CD4-positive, alpha-beta memory T cell (primary cell): ENCODE measurements at places on chromosomes 16 and 17. TPM values are rescaled to one million over a fixed set of nuclear protein-coding genes. Genes with fewer than 3 reads are reported as not detected.
A peak's percentile ranks its signal among the peaks of the same experiment; 100 is the strongest.

Gene PRSS33
- polyA plus RNA-seq = not detected

DNA sequence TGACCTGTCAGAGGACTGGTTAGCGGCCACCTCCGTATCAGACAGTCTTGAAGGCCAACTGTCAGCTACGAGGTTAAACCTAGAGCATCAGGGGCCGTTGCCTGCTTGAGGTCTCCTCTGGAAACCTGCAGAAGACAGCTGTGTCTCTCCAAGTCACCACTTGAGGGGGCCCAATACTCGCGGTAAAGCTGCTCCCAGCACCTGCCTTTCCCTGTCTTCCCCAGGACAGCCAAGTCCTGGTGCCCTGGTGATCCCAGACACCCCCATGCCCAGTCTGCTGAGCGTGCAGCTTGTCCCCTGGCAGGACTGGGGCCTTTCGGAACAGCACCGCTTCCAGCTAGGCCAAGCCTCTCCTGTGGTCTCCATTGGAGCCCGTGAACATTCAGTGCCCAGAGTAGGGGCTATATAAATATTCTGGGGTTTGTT lies 80.1 kb downstream of the DNAH17 start:
- DNase-seq = peak; percentile 58
- H3K4me3 ChIP-seq = no peak overlapping the region
- H3K27me3 ChIP-seq = no peaks in the 10 kb centered on the region
- no peaks in the 10 kb centered on the region for H3K36me3 ChIP-seq
- no peaks in the 10 kb centered on the region for H3K4me1 ChIP-seq

- no peaks in the 10 kb centered on the region for H3K36me3 ChIP-seq
- no peaks in the 10 kb centered on the region for H3K27me3 ChIP-seq
- DNase-seq = no peak
- no peak overlapping the region for H3K27ac ChIP-seq
- H3K4me3 ChIP-seq = no peak overlapping the region
Observed at GRCh38 chr16:87554754-87555427, 47.4 kb upstream of the JPH3 start.

GRCh38 chr16:2826591-2827373 lies 3.3 kb upstream of the ZG16B start:
- no peaks in the 10 kb centered on the region for H3K27me3 ChIP-seq
- no peak overlapping the region for H3K27ac ChIP-seq
- no peaks in the 10 kb centered on the region for H3K4me1 ChIP-seq
- H3K36me3 ChIP-seq = no peaks in the 10 kb centered on the region
- H3K4me3 ChIP-seq = no peak overlapping the region
- DNase-seq = no peak

DNA sequence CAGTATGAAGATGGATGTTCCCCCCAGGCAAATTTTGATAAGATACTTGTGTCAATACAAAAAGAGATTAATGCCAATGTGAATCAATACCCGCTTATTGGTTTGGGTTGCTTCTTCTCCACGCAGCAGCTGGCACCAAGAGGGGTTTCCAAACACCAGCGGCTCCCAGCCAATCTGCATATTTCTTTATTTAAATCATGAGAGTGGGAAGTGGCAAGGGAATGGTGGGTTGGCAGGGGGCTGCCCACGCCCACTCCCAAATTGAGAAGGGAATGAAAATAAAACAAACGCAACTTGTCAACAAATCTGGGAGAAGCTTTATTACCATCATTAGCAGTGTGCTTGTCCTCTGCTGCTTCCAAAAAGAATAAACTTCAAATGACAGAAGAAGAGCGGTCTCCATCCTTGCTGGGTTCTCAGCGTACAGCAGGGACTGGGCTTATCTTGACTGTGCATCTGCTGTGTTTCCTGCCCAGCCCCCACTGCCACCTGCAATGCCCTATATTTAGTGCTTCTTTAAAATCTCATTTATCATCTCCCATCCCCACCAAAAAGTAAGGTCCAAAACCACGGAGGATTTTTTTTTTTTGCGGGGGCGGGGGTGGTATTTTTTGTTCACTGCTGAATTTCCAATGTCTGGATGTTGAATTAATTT lies 34.9 kb upstream of the C16orf78 start:
- H3K27me3 ChIP-seq = no peaks in the 10 kb centered on the region
- DNase-seq = no peak
- H3K27ac ChIP-seq = no peak overlapping the region
- no peaks in the 10 kb centered on the region for H3K36me3 ChIP-seq

- H3K36me3 ChIP-seq = peaks cover 16% of the 10 kb centered on the region
- H3K27me3 ChIP-seq = no peaks in the 10 kb centered on the region
- H3K27ac ChIP-seq = no peak overlapping the region
Observed at GRCh38 chr17:44203731-44204440, 4.2 kb upstream of the ATXN7L3 start.

Gene CTF1
- not detected for polyA plus RNA-seq

DNA sequence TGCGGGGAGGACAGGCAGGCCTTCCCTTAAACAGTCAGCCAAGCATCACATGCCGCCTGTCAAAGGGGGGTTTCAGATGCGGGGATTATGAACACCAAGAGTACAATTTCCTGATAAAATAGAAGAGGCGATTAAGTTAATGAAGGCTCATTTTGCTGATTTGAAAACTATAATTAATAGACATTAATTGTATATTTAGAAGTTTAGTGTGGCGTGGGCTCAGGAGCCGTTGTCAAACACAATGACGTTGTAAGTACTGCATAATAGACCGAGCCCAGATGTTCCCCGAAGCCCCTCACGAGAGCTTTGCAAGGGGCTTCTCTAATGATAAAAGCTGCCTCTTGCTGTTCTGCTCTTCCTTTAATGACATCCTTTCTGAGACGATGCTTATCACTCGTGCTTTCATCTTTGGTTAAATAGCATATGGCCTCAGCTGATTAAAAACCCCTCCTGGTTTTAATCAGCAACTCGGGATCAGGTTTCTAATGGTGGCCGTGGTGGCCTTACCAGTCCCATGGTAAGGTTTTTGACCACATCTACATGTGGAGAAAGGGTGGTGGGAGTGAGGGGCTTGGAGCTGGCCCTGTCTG lies 28.2 kb downstream of the SNX20 start:
- no peaks in the 10 kb centered on the region for H3K27me3 ChIP-seq
- H3K4me3 ChIP-seq = no peak overlapping the region
- H3K36me3 ChIP-seq = no peaks in the 10 kb centered on the region
- H3K4me1 ChIP-seq = no peaks in the 10 kb centered on the region
- no peak for DNase-seq
- no peak overlapping the region for H3K27ac ChIP-seq
